ENCODE measurements at places on chromosomes 2 and 18. TPM values are rescaled to one million over a fixed set of nuclear protein-coding genes. Genes with fewer than 3 reads are reported as not detected.

C2orf66 gene
- not detected for total RNA-seq

DNA sequence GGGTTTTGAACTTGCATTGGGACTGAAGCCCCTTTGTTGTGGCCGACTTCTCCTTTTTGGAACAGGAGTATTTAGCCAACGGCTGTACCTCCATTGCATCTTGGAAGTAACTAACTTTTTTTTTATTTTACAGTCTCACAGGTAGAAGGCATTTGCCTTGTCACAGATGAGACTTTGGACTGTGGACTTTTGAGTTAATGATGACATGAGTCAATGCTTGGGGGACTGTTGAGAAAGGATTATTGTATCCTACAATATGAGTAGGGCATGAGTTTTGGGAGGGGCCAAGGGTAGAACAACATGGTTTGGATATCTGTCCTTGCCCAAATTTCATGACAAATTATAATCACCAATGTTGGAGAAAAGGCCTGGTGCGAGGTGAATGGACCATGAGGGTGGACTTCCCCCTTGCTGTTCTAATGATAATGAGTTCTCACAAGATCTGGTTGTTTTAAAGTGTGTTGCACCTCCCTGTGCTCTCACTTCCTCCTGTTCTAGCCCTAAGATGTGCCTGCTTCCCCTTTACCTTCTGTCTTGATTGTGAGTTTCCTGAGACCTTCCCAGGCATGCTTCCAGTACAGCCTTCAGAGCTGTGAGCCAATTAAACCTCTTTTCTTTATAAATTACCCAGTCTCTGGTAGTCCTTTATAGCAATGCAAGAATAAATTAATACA lies 1269.4 kb upstream of the CHAC2 start:
- no peak overlapping the region for H3K4me3 ChIP-seq
- no peaks in the 10 kb centered on the region for H3K27me3 ChIP-seq
- H3K36me3 ChIP-seq: peaks cover 10% of the 10 kb centered on the region
- no peak overlapping the region for H3K27ac ChIP-seq

CCDC121 gene
- 1.7 TPM for total RNA-seq

DNA sequence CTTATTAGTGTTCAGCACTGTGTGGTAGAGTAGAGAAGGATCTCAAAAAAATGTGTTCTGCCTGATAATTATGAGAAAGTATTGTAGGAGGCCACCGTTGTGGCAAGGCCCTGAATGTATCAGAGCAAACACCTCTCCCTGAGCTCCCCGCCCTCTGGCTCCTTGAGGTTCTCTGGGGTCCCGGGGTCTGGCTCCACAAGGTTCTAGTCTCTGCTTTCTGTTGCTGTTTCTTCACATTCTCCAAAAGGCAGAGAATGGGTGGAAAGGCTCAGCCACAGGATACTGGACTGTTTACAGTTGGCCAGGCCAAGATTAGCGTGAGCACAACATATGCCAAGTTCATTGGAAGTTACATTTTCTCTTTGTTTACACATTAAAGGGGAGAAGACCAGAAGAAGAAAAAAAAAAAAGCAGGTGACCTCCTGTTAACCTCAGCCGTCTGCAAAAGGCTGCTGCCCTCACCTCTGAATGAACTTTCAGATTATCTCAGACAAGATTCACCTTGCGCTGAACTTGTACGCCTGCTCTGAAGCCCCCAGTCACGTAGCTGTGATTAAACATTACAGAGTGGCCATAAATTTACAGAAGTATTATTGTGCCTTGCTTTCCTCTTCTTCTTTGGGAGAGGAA lies 56.6 kb upstream of the CYP26B1 start:
- H3K27me3 ChIP-seq: no peaks in the 10 kb centered on the region
- 0 out of 2 replicates have a peak, but pooled peaks cover 5% of the 10 kb centered on the region for H3K4me1 ChIP-seq
- H3K27ac ChIP-seq: no peak overlapping the region
- DNase-seq: no peak
- no peaks in the 10 kb centered on the region for H3K36me3 ChIP-seq

COL3A1 gene
- 0.17 TPM for total RNA-seq

DNA sequence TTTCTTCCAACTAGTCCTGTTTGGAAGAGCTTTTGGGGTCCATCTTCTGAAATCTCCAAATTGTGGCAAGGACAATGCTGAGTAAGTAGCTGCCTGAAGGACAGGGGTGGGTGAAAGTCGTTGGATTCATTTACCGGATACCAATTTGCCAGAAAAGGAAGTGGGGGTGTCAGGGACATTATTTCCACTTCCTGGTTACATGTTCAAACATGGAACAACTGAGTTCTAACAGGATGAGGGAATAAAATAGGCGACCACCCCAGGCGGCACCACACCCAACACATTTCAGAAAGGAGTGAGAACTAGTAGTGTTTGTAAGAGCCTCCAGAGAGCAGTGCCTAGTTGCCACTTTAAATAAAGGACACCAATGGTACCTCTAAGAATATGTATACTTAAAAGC lies 158.6 kb upstream of the SERTAD2 start:
- no peaks in the 10 kb centered on the region for H3K4me1 ChIP-seq
- no peak for DNase-seq
- no peak overlapping the region for H3K4me3 ChIP-seq

MOCOS gene
- total RNA-seq: 7.2 TPM

GRCh38 chr2:7427293-7428060 lies 510.3 kb downstream of the RNF144A start:
- peaks cover 36% of the 10 kb centered on the region for H3K4me1 ChIP-seq
- no peak overlapping the region for H3K27ac ChIP-seq
- H3K27me3 ChIP-seq: no peaks in the 10 kb centered on the region
- no peaks in the 10 kb centered on the region for H3K36me3 ChIP-seq
- H3K4me3 ChIP-seq: no peak overlapping the region

DNMT3A gene
- 67.2 TPM for total RNA-seq

SH3BP4 gene
- 57.6 TPM for total RNA-seq

GRCh38 chr18:38868757-38869156 lies 1303.2 kb upstream of the CELF4 start:
- no peaks in the 10 kb centered on the region for H3K36me3 ChIP-seq
- H3K27ac ChIP-seq: no peak overlapping the region
- DNase-seq: no peak
- H3K4me1 ChIP-seq: peaks cover 4% of the 10 kb centered on the region
- no peaks in the 10 kb centered on the region for H3K27me3 ChIP-seq
- H3K4me3 ChIP-seq: no peak overlapping the region

- H3K27ac ChIP-seq: no peak overlapping the region
- peaks cover 35% of the 10 kb centered on the region for H3K4me1 ChIP-seq
- H3K27me3 ChIP-seq: no peaks in the 10 kb centered on the region
- DNase-seq: peak; percentile 15
- no peaks in the 10 kb centered on the region for H3K36me3 ChIP-seq
These were observed 4.3 kb downstream of the HNRNPLL start for GRCh38 chr2:38598200-38598990.

STARD6 gene
- total RNA-seq: not detected

LTBP1 gene
- 34.1 TPM for total RNA-seq

- peaks cover 57% of the 10 kb centered on the region for H3K4me1 ChIP-seq
- H3K27ac ChIP-seq: peak overlapping the region; percentile 84
- no peak for DNase-seq
- H3K4me3 ChIP-seq: no peak overlapping the region
- no peaks in the 10 kb centered on the region for H3K27me3 ChIP-seq
- H3K36me3 ChIP-seq: no peaks in the 10 kb centered on the region
These were observed 52.4 kb downstream of the GLI2 start for GRCh38 chr2:120787822-120788700.

GRCh38 chr2:8337321-8337720 lies 344.5 kb upstream of the ID2 start:
- no peaks in the 10 kb centered on the region for H3K27me3 ChIP-seq
- no peak for DNase-seq
- no peak overlapping the region for H3K4me3 ChIP-seq
- no peaks in the 10 kb centered on the region for H3K4me1 ChIP-seq
- H3K36me3 ChIP-seq: no peaks in the 10 kb centered on the region

C2orf72 gene
- total RNA-seq: 1.3 TPM

SNED1 gene
- 1.1 TPM for total RNA-seq

DNA sequence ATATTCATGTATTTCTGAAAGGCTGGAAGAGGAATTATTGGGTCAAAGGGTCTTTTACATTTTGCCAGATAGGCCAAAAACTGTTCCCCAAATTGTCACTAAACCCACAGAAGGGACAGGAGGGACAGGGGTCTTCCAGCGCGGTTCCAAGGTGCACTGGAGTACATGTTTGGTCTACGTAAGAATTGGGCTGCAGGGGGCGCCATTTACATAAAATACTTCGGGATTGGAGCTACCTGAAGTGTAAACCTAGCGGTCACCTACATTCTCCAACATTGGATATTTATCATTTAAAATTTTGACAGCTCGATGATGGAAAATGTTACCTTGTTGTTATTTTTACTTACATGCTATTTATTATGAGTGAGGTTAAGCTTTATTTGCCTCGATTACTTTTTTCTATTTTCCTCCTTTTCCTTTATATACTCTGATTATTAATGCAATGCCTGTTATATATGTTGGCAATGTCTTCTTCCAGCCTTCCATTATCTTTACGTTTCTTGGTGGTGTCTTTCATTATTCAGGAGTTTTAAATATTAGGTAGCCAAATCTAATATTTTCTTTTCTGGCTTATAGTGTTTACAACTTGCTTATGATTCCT lies 43.0 kb upstream of the RAB6C start:
- peaks cover 3% of the 10 kb centered on the region for H3K4me1 ChIP-seq
- H3K27ac ChIP-seq: no peak overlapping the region
- no peaks in the 10 kb centered on the region for H3K36me3 ChIP-seq

GRCh38 chr2:61763605-61764034 lies 90.2 kb downstream of the FAM161A start:
- H3K27me3 ChIP-seq: no peaks in the 10 kb centered on the region
- peak overlapping the region; percentile 95 for H3K27ac ChIP-seq
- no peaks in the 10 kb centered on the region for H3K36me3 ChIP-seq
- H3K4me1 ChIP-seq: no peaks in the 10 kb centered on the region

- no peaks in the 10 kb centered on the region for H3K4me1 ChIP-seq
- no peak overlapping the region for H3K27ac ChIP-seq
- no peak overlapping the region for H3K4me3 ChIP-seq
- peak; percentile 81 for DNase-seq
- H3K36me3 ChIP-seq: no peaks in the 10 kb centered on the region
These were observed 66.7 kb upstream of the HAAO start for GRCh38 chr2:42859006-42859552.

GRCh38 chr2:160278101-160278878 lies 78.2 kb upstream of the ITGB6 start:
- H3K36me3 ChIP-seq: 0 out of 2 replicates have a peak, but pooled peaks cover 6% of the 10 kb centered on the region
- H3K27ac ChIP-seq: no peak overlapping the region
- no peak overlapping the region for H3K4me3 ChIP-seq

DNA sequence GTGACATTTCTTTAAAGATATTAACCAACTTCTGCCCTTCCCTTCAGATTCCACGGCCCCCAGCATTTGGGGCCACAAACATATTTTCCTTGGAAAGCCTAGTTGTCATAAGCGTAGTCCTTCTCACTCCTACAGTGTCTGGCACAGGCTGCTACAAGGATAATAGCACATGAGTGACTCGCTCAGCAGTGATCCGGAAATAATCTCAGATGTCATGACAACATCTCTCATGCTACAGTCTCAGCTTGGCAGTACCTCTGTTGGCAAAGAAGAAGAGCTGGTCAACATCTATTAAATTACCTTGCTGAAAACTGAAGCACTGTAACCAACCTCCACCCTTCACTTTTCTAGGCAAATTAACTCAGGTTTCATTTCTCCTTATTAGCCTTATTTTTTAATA lies 351.7 kb downstream of the RAD51AP2 start:
- no peak for DNase-seq
- peaks cover 5% of the 10 kb centered on the region for H3K4me1 ChIP-seq
- H3K36me3 ChIP-seq: no peaks in the 10 kb centered on the region
- no peaks in the 10 kb centered on the region for H3K27me3 ChIP-seq
- no peak overlapping the region for H3K27ac ChIP-seq

GRCh38 chr2:128708106-128708816 lies 389.6 kb upstream of the HS6ST1 start:
- H3K27ac ChIP-seq: no peak overlapping the region
- H3K4me1 ChIP-seq: no peaks in the 10 kb centered on the region
- H3K36me3 ChIP-seq: peaks cover 5% of the 10 kb centered on the region

Measured in GM23338 (cell line).